ENCODE measurements at places on chromosomes 1 and 21. TPM values are rescaled to one million over a fixed set of nuclear protein-coding genes. Genes with fewer than 3 reads are reported as not detected.
A peak's percentile ranks its signal among the peaks of the same experiment; 100 is the strongest.

Gene FCGR3B
- not detected for total RNA-seq

- H3K4me3 ChIP-seq = no peak overlapping the region
- peak overlapping the region; percentile 73 for H3K27ac ChIP-seq
- H3K27me3 ChIP-seq = no peaks in the 10 kb centered on the region
- no peak for DNase-seq
- H3K4me1 ChIP-seq = peaks cover 26% of the 10 kb centered on the region
- peaks cover 12% of the 10 kb centered on the region for H3K36me3 ChIP-seq
Measured at GRCh38 chr1:237396426-237396825, 354.4 kb downstream of the RYR2 start.

DNA sequence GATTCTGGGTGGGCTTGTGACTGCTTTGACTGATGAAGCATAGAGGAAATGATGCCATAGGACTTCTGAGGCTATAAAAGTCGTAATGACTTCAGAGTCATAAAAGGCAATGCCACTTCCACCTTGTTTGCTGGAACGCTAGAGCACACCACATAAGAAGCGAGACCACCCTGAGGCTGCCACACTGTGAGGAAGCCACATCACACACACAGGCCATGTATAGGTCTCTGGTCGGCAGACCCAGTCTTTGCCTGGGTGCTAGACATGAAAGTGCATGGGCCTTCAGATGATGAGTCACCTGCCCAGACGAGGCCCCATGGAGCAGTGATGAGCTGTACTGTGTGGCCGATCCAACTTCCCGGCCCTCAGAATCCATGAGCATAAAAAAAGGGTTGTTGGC, 14.2 kb upstream of the KANK4 start:
- H3K36me3 ChIP-seq = no peaks in the 10 kb centered on the region
- H3K27ac ChIP-seq = no peak overlapping the region
- no peak for DNase-seq
- no peak overlapping the region for H3K4me3 ChIP-seq
- H3K27me3 ChIP-seq = no peaks in the 10 kb centered on the region

GRCh38 chr1:11600836-11601235, 53.4 kb downstream of the FBXO2 start:
- H3K27me3 ChIP-seq = no peaks in the 10 kb centered on the region
- no peak for DNase-seq
- no peak overlapping the region for H3K4me3 ChIP-seq
- no peak overlapping the region for H3K27ac ChIP-seq
- no peaks in the 10 kb centered on the region for H3K4me1 ChIP-seq
- no peaks in the 10 kb centered on the region for H3K36me3 ChIP-seq
